ENCODE measurements at places on chromosomes 5 and 9.

- no peak for DNase-seq
Measured at GRCh38 chr9:119639287-119639955, 270.2 kb upstream of the BRINP1 start.

- DNase-seq = no peak
Measured at GRCh38 chr5:144405991-144406390, 235.3 kb downstream of the KCTD16 start.

GRCh38 chr5:180990882-180991242 is 2.2 kb downstream of the BTNL3 start:
- DNase-seq = no peak

- DNase-seq = no peak
Measured at GRCh38 chr5:93300309-93300923, 280.6 kb downstream of the NR2F1-AS1 start.

- DNase-seq = no peak
Measured at GRCh38 chr5:109705596-109705995, 15.9 kb downstream of the MAN2A1 start.

DNA sequence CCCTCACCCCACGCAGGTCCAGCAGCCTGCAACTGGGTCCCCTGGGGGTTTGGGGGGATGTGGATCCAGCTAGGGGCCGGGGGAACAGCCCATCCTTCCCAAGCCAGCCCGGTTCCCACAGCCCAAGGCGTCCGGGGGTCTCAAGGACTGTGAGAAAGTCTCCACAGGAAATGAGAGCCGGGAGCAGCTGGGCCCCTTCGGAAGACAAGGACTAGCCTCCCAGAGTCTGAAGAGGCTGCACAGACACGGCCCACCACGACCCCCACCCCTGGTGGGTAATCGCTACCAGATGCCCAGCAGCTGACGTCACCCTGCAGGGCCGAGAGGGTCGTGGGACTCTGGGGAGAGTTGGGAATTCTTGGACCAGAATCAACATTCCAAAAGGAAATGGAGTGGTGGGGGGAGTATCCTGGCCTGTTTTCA is 10.5 kb downstream of the SH2D3C start:
- no peak for DNase-seq

DNA sequence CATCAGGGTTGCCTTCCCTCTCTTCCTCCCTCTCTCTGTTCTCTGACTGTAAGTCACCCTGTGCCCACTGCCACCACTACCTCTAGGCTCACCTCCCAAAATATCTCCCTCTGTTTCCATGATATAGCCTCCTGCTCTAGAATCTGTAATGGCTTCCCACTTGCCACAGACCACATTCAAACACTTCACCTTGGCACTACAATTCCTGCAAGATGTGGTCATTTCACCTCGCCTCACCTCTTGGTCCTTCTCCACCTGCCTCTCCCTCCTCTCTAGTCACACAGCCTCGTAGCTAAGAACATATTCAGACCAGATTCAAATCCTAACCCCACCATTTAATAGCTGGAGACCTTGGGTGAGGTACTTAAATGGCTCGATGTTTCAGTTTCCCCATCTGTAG is 56.9 kb downstream of the SERINC5 start:
- no peak for DNase-seq

DNA sequence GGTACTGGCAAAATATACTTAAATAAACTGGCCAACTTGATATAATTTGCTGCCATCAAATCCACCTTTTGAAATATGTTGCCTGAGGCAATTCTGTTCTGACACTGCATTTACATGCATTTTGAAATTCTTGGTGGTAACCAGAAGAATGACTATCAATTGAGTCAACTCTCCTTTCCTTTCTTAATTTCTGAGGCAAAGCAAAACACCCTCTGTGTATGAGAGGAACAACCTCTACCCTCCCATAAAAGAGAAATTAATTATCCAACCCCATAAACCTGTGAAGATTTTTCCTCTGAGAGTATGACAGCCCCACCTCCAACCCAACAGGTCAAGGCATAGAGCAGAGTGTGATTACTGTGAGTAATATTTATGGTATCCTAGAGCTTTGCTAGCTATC is 286.8 kb downstream of the NR2F1-AS1 start:
- no peak for DNase-seq

- no peak for DNase-seq
Measured at GRCh38 chr5:41503860-41504259, 6.5 kb downstream of the PLCXD3 start.

DNA sequence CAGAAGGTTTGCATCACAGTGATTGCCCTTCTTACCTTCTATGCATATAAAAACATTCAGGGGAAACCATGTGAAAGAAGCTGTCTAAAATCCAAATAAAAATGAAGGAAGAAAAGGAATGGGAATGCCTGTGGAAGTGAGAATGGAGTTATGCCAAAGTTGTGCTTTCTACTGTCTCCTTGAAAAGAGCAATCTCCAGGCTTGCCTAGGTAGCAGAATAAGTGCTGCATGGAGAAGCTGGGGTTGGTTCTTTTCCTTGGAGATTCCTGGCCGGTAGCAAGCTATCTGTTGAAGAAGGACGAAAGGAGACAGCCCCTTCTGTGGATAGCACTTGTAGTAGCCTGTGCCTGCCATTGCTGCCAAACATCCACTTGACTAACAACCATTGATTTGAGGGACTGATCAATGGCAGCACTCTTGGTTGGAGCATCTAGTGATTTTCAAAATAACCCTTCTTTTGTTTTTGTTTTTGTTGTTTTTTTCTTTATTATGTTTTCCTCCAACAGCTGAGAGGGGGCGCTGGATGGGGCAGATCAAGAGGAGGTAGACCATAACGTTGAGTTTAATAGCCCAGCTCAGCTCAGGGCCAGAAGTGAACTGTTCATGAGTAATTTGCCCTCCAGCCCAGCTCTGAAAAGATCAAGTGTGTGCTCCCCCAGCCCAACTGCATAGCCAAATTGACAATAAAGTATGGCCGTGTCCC is 1.6 kb downstream of the PLCXD3 start:
- DNase-seq = no peak

DNA sequence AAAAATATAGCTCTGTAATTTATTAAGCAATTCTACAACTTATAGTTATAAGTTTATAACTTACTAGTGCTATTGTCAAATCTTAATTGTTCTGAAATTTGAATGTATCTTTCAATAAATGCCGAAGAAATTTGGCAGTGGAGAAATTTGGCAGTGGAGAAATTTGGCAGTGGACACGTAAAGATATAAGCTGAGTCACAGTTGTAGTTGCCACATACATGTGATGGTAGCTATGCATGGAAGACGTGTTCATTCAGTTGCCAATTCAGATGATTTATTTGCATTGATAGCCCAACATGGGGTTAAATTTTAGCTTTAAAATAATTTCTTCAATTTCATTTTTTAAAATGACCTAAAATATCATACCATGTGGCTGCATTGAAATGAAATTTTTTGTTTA is 127.8 kb upstream of the NR4A3 start:
- DNase-seq = no peak

DNA sequence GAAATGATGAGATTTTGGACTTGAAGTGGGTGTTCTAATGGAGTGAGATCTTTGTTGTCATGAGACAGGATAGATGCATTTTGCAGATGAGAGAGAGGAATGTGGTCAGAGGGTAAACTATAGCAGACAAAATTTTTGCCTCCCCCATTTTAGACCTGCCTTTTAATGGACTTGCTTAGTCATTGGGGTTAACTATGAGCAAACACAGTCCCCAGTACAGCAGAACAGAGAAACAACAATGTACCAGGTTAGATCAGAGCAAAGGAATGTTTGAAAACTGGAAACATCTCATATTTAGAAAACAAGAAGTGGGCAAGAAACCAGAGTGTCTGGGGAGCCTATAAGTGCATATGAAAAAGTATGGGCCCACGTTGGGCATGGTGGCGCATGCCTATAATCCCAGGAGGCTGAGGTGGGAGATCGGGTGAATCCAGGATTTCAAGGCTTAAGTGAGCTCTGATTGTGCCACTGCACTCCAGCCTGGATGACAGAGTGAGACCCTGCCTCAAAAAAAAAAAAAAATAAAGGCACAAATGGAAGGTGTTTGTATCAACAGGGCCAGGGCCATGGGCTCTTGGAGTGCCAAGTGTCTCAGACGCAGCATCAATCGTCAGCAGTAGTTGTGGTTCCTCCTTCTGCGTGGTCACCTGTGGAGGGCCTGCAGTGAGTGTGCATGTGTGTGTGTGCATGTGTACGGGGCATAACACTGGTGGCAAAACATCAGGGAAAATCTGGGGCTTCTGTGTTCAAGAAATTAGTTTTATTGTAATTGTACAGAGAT is 214.4 kb upstream of the S1PR3 start:
- no peak for DNase-seq

DNA sequence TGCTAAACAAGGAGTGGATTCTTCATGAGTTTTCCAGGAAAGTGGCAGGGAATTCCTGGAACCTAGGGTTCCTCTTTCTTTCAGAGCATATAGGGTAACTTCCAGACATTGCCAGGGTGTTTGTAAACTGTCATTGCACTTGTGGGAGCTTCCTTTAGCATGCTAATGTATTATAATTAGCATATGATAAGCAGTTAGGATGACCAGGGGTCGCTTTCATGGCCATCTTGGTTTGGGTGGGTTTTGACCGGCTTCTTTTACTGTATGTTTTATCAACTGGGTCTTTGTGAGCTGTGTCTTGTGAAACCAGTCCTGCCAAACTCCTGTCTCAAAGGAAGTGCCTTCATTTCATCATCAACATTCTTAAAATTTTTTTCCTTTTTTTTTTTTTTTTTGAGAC is 11.9 kb upstream of the MELK start:
- no peak for DNase-seq

GRCh38 chr9:130943777-130944176 is 4.7 kb upstream of the FIBCD1 start:
- DNase-seq = no peak

DNA sequence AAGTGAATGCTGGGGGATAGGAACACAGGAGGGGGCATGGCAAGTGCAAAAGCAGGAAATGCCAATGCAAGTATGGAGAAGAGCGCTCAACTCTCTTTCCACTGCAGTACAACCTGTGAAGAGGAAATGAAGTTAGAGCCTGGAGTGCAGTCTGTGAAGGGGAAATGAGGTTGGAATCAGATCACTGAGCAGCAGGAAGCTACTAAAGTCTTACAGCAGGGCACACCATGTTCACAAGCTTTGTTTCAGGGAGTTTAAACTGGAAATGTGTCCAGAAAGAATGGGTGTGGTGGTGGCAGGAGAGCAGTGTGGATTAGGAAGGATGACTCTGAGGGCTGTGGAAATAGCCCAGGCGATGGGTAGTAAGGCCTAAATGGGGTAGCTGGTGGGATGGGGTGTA is 15.4 kb downstream of the ARHGEF37 start:
- no peak for DNase-seq

- no peak for DNase-seq
Measured at GRCh38 chr5:37810311-37810710, 29.5 kb downstream of the GDNF start.

- no peak for DNase-seq
Measured at GRCh38 chr5:77806213-77806843, 30.2 kb upstream of the TBCA start.

- no peak for DNase-seq
Measured at GRCh38 chr5:14859980-14860379, 11.6 kb downstream of the ANKH start.

GRCh38 chr5:65137631-65138030 is 344.1 kb downstream of the ADAMTS6 start:
- no peak for DNase-seq

GRCh38 chr9:92299116-92299515 is 5.6 kb upstream of the IARS1 start:
- DNase-seq = no peak

- DNase-seq = no peak
Measured at GRCh38 chr9:123026425-123026824, 7.0 kb upstream of the GPR21 start.

DNA sequence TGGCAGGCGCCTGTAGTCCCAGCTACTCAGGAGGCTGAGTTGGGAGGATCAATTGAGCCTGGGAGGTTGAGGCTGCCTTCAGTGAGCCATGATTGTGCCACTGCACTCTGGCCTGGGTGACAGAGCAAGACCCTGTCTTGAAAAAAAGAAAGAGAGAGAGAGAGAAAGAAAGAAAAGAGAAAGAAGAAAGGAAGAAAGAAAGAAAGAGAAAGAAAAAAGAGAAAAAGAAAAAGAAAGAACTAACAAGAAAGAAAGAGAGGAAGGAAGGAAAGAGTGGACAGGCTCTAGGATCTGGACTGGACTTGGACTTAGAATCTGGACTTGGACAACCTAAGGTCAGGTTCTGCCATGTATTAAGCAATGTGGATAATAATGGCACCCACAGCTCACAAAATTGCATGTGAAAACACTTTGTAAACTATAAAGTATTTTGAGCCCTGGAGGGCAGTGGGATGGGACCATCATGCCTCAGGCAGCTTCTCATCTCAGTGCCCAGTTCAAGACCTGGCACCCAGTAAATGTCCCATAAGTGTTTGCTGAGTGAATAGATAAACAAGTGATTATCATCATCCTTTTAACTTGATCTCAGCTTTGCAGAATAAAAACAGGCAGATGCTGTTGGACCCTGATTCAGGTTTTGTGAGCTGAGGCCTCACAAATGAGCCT is 12.8 kb upstream of the PHF19 start:
- no peak for DNase-seq

DNA sequence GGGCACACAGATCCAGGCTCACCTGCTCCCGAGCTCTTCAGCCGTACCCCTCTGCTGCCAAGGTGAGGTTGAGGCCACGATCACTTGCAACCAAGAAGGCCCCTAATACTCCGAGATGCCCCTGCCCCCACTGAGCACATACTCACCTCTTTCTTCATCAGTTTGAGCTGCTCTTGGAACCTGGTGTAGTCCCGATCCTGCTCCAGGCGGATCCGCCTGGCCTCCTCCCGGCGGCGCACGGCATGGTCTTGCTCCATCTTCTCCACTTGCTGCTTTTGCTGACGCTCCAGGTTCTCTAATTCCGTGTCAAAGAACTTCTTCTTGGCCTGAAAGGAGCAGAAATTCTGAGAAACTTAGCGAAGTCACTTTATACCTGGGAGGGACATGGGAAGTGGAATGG is 75.7 kb upstream of the FBXW11 start:
- no peak for DNase-seq

DNA sequence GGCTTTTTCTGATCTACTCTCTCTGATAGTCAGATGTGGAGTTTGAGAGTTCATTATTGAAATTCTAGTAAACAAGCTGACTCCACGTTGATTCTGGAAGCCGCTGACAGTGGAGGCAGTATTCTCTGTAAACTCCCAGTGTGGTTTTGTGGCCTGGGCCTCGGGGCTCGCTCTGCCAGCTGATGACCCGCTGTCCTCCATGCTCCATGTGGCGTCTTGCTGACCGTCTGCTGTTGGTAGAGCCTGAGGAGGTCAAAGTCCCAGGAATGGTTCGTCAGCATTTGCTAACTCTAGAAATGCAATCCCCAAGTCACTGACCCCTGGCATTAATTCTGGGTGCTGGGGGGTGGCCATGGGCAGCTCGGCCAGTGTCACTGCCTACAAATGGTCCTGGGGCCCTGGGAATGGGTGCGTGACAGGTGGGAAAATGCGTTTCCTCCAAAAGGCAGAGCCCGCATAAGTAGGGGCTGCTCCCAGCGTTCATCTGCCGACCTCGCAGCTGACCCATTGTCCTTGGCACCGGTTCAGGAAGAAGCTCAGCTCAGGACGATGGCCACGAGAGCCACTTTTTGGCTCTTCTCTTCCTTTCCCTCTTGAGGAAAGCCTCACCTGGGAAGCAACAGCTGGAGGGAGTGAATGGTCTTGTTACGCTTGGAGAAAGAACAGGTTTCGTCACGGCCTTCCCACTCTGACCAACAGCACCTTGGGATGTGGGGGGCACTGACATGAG is 55.1 kb downstream of the MRPL36 start:
- no peak for DNase-seq

GRCh38 chr9:117430813-117431212 is 16.0 kb upstream of the ASTN2 start:
- no peak for DNase-seq

- DNase-seq = no peak
Measured at GRCh38 chr9:96453625-96454024, 3.7 kb downstream of the HABP4 start.

- no peak for DNase-seq
Measured at GRCh38 chr5:151222054-151222789, 1.7 kb downstream of the CCDC69 start.
